ENCODE measurements at places on chromosomes 11 and 22. TPM values are rescaled to one million over a fixed set of nuclear protein-coding genes. Genes with fewer than 3 reads are reported as not detected.
A peak's percentile ranks its signal among the peaks of the same experiment; 100 is the strongest.

- DNase-seq, result peak; percentile 84
Measured at GRCh38 chr22:41021613-41022454, 70.6 kb upstream of the EP300 start.

GRCh38 chr11:132080127-132080526, 709.7 kb downstream of the NTM start:
- no peak for DNase-seq

- DNase-seq, result no peak
Measured at GRCh38 chr11:2572491-2573239, 127.1 kb downstream of the KCNQ1OT1 start.

- DNase-seq, result no peak
Measured at GRCh38 chr22:46469711-46470110, 67.7 kb downstream of the CELSR1 start.

DNA sequence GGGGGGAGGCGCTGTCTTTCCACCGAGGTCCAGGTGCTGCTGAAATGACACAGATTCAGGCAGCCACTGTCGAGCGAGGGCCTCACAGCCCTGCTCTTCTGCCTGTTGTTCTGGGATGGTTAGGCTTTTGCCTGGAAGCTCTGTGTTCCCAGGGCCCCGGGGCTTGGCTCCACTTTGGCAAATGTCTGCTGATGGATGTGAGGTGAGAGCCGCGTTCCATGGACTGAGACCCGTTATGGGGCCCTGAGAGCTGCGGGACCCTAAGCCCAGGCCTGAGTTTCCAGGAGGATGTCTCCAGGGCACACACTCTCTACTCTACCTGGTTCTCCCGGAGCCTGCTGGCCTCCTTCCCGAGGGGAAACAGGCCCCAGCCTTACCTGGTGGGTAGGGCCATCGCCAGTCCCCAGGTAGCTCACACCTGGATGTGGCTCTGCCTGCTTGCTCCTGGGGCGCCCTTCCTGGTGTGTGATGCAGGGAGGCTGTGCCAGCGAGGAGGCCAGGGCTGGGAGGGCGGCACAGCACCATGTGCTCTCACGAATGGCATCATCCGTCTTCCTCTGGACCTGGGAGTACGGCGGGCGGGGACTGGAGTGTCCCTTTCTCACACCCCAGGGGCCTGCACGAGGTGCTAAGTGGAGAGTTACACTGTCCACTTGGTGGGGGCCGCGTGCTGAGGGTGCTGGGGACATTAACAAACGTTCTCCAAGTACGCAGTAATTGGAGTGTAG, 435.5 kb downstream of the TBC1D22A start:
- DNase-seq, result no peak

- DNase-seq, result no peak
Measured at GRCh38 chr22:17097701-17098100, 12.9 kb downstream of the IL17RA start.

DNA sequence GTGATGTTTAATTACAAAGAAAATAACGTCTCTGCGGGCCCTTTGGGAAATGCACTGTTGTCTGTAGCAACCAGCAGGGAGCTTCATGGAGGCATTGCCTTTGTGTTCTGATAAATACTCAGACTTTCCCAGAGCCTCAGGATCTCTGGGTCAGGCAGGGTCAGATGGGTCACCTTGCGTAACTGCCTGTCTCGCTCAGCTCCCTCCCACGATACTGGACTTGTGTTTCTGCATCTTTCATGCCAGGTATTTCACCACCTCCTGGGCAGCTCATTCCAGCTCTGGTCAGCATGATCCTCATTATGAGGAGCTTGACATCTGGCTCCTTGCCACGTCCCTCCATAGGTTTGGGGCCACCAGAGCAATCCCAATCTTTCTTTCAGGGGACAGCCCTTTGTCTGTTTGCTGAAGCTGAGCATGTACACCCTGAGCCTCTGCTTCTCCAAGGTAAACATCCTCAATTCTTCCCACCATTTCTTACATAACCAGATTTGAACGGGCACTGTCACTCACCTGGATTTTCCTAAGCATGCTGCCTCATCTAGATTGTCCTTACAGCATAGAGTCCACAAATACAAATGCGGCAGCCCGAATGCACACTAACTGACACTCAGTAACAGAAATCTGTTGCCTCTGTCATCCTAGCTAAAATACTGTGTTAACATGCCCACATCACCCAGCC, 162.3 kb downstream of the LARGE1 start:
- DNase-seq, result no peak

GRCh38 chr22:25114369-25115362, 85.0 kb upstream of the CRYBB3 start:
- DNase-seq, result no peak

DNA sequence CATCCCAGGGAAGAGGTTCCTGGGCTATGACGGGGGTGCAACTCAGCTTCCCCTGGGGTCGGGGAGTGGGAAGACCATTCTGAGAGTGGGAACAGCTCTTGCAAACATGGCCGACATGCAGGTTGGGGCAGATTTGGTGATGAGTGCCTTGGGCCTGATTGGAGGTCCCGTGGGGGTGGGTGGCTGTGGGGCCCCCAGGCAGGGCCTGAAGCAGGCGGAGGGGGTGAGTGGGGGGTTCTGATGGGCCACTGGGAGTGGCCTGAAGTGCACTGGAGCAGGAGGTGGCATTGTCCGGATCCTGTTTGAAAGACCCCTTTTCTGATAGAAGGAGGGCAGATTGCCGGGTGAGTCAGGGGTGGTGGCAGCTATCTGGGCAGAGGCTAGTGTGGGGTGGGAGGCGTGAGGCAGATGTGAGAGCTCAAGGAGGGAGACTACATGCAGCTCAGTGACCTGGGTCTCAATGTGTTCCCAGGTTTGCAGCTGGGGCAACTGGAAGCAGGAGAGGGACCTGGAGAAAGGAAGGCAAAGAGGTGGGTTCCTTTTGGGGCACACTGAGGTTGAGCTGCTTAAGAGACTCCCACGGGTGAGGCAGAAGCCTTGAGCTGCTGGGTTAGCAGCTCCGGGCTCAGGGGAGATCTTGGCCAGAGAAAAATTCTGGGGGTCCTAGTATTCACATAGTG, 15.1 kb downstream of the MYEOV start:
- DNase-seq, result no peak

GRCh38 chr11:35491231-35491871, 34.1 kb downstream of the PAMR1 start:
- no peak for DNase-seq

DNA sequence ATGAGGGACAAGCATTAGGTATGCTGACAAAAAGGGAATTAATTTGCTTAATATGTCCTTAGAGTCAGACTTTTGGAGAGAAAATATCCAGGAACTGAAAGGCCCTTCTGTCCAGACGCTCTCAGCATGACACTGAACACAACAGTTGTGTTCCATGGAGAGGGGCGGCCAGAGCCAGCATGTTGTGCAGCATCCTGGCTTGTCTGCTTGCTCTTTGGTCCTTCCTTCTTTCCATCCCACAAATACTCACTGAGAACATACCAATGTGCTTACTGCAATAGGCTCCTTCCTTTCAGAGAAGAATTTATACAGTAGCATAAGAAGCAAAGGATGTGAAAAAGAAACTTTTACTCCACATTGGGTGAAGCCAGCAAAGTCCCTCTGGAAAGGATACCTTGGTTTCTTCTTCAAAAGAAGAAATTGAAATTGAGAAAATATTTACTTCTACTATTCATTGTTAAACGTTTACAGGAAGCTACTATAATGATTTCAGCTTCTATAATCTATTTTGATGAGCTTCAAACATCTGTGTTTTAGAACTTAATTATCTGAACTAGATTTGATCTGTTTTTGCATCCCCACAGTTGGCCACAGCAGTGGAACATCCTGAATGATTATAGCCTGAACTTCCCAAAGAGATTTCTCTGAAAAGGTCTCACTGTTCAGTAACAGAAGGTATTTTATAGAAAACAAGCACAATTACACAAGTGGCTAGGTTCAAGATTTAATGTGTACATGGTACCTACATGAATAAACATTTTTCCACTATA, 304.1 kb upstream of the PITPNB start:
- DNase-seq, result no peak

GRCh38 chr11:66051371-66051765, 796 bp upstream of the SF3B2 start:
- no peak for DNase-seq

DNA sequence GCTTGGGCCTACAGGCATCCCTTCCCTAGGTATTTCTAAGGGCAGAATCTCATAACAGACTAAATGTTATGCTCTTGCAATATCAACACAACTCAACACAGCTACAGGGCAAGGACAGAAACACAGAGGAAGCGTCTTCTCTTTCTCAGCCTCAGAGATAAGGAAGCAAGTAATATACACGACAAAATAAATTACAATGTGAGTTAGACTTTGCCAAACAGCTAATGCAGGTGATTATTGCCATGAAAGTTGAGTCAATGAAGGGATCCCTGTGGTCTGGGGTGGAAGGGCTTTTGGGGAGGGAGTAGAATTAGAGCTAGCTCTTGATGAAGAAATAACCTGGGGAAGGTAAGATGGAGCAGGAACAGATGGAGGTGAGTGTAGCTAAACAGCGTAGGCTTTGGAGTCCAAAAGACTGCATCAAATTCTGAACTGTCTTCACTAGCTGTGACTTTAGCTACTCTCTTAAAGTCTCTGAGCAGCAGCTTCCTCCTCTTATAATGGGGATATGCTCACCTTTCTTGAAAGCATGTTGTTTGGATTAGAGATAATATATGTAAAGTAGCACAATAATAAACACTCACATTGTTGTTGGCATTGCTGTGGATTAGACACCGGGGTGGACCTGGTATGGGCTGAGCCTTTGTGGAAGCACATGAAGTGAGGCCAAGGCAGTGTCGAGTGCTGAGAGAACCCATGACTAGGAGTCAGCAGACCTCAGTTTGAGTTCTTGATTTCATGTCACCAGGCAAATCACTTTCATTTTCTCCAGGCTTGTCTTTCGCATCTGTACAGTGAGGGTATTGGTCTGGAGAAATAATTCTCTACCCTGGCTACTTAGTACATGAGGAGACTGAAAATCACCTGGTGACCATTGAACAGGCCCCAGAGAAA, 41.0 kb upstream of the AQP11 start:
- no peak for DNase-seq

- no peak for DNase-seq
Measured at GRCh38 chr11:9688716-9689511, 25.0 kb downstream of the SWAP70 start.

- DNase-seq, result no peak
Measured at GRCh38 chr11:71214553-71215424, 37.6 kb downstream of the SHANK2 start.

DNA sequence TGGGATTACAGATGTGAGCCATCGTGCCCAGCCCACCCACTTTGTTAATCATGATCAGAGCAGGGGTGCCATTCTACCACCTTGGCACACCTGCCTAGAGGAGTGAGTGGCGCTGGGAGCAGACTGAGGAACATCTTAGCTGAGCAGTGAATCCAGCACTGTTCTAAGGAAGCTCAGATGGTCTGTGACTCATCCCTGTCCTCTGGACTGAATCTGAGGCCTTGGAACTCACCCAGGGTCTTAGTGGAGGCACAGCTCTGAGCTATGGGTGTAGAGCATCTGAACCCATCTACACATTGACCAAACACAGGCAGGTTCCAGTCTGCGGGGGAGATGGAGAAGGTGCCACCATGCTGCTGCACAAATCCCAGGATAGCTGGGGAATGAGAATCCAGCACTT, 14.9 kb downstream of the PGAP2 start:
- no peak for DNase-seq

DNA sequence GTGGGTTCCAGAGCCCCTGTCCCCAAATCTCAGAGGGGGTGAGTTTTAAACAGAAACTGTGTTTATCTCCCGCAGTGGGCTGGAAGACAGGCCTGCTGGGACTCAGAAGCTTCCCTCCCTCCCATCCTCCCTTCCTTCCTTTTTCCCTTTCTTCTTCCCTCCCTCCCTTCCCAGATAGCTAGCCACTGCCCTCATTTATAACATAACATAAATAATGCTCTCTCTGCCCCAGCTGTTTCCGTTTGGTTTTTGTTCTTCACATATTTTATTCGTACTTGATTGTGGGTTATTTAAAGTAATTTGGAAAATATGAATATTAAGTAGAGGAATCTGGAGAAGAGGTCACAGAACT, 140.9 kb downstream of the TEAD1 start:
- DNase-seq, result no peak

DNA sequence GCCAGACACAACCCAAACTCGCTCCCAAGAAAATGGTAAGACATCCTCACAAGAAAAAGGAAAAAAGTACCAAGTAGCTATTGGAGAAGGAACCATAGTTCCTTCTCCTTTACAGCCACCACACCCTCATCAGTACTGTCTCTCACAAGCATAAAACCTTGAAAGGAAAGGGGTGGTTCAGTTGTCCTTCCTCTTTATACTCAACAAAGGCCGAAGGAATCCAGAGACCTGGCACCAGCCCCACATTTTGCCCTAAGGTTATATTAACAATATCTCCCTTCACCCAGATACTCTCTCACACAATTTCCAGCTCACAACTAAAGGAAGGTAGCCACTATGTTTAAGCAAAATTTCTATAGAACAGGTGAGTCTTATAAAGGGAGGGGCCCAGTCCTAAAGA, 8.5 kb downstream of the FHIP1B start:
- DNase-seq, result no peak

DNA sequence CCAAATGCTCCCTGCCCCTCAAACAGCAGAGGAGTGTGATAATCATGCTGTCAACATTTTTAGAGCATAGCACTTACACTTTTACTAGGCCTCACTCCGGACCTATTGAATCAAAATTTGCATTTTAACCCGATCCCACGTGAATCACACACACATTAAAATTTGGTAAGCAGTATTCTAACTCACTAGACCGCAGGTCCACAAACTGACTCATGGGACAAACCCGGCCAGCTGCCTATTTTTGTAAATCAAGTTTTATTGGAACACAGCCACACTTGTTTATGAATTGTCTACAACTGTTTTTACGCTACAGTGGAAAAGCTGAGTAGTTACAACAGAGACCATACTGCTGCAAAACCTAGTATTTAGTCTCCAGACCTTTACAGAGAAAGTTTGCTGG, 43.3 kb downstream of the SNX19 start:
- no peak for DNase-seq

DNA sequence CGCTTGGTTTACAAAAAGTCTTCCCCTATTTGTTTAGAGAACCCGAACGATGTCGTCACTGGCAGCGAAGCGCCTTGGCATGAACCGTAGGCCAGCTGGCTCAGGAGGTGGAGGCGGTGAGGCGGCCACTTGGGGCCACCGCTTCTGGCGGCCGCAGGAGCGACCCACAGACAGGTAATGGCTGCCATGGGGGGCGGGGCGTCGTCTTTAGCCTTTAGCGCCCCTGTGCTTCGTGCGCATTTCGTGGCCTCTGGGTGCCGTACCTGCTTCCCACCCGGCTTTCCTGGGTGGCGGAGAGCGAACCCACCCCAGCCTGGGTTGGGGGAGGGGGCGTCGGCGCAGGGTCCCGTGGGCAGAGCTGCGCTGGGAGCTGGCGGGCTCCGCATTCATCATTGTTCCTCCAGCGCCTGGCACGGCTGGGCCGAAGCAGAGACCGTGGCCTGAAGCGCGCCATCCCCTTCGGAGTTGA, 469 bp upstream of the OSBP2 start:
- DNase-seq, result peak; percentile 82

The CCDC15 gene
- 3.1 TPM for total RNA-seq

The MFNG gene
- total RNA-seq, result 1.7 TPM

The MS4A6E gene
- total RNA-seq, result not detected

The SLCO2B1 gene
- not detected for total RNA-seq

The SAA4 gene
- total RNA-seq, result not detected

The CYP2D6 gene
- total RNA-seq, result 0.77 TPM

The USH1C gene
- total RNA-seq, result 1.3 TPM

The APOBEC3H gene
- total RNA-seq, result 0.47 TPM

The CWC15 gene
- 63.2 TPM for total RNA-seq

The SMTN gene
- 20.8 TPM for total RNA-seq

The OR2AG1 gene
- not detected for total RNA-seq

The ADM2 gene
- total RNA-seq, result 8.0 TPM
